ENCODE measurements at places on chromosomes 4 and X.

DNA sequence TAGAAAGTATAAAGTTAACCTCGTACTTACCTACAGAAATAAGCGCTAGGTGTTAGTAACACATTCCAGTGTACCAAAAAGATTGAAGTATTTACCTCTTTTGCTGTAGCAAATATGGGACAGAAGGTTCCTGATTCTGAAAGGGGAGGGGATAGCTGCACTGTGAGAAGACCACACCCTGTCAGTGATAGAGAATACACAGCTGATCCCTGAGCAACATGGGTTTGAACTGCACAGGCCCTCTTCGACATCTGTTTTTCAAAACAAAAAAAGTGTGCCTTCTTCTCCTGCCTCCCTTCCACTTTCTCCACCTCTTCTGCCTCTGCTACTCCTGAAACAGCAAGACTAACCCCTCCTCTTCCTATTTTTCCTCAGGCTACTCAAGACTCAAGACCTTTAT is 201.8 kb upstream of the SLIT2 start:
- no peak for DNase-seq

DNA sequence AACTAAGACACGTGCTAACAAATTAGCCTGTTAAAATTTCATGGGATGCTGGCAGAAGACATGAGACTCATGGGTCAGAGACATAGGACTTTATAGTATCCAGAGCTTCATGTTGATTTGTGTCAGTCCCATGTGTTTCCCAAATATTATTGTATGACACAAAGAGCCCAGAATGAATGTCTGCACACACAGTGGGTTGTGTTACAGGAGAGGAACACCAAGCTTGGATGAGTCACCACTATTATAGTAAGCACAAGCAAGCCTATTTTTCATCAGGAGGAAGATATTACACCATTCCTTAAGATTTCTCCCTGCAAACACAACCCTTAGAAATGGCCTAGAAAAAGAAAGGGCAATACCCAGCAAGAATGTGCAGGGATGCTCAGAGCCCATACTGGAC is 15.4 kb downstream of the BBS12 start:
- DNase-seq: no peak

DNA sequence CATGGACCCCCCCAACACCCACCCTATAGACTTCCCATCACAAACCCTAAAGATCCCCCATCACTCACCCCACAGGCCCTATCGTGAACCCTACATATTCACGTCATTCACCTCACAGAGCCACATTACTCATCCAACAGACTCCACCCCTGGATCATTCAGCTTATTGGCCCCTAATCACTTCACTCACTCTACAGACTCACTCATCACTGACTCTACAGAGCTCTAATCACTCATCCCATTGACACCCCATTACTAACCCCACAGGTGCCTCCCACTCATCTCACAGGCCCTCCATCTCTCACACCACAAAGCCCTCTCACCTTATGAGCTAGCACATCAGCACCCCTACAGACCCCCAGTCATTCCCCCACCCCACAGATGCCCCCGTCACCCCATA is 6.3 kb upstream of the TBC1D25 start:
- no peak for DNase-seq

GRCh38 chr4:181646864-181647263 is 596.3 kb upstream of the TENM3 start:
- DNase-seq: no peak

DNA sequence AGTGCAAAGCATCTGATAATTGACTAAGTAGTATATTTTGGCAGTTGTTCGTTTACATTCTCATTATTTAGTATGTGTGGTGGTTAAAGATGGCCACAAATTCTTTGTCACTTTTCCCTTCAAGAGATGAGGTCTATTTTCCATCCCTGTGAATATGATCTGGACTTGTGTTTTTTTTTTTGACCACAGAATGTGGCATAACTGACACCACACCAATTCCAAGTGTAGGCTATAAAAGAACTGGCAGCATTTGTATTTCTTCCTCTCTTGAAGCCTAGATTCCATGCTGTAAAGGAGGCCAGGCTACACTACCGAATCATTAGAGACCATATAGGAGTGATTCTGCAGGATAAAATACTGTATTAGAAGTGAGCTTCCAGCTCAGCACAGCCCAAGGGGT is 596.6 kb downstream of the DMD start:
- no peak for DNase-seq

DNA sequence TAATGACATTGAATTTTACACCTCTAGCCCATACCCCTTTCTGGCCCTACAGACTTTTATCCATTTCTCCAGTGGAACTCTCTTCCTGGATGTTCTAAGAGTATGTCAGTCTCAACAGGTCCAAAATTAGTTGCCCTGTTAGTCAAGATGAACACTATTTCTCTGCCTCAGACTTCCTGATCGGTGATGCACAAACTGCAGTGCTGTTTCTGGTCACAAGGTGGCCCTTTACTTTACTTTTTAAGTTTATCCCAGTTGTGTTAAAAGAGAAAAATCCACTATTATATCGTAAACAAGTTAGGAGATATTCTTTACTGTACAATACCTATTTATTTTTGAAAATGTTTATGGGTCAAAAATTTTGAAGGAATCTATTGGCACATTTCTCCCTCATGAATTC is 13.1 kb downstream of the TCEAL7 start:
- DNase-seq: peak; percentile 11

DNA sequence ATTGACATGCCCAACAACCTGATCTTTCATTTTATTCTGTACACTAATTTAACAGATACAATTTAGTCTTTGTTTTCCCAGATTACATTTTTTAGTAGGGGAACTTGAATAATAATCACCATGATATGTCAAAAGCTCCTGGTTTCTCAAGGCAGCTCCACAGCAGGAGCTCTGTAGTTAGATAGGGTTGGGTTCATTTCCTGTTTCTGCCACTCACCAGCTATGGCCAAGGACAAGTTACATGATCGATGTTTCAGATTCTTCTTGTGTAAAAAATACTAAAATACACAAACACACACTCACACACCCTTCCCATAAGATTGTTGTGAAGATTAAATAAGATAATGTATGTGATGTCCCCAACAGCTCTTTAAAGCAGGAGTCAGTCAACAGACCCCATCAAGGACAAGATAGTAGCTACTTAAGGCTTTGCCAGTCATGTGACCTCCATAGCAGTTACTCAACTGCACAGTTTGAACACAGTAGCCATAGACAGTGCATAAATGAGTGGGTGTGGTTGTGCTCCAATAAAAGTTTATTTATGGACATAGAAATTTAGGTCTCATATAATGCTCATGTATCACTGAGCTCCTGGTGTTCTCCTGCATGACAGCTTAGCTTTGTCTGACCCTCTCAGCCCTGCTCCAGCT is 18.4 kb downstream of the GUCY1A1 start:
- no peak for DNase-seq

- DNase-seq: no peak
Measured at GRCh38 chr4:88697141-88697540, 488 bp downstream of the NAP1L5 start.

DNA sequence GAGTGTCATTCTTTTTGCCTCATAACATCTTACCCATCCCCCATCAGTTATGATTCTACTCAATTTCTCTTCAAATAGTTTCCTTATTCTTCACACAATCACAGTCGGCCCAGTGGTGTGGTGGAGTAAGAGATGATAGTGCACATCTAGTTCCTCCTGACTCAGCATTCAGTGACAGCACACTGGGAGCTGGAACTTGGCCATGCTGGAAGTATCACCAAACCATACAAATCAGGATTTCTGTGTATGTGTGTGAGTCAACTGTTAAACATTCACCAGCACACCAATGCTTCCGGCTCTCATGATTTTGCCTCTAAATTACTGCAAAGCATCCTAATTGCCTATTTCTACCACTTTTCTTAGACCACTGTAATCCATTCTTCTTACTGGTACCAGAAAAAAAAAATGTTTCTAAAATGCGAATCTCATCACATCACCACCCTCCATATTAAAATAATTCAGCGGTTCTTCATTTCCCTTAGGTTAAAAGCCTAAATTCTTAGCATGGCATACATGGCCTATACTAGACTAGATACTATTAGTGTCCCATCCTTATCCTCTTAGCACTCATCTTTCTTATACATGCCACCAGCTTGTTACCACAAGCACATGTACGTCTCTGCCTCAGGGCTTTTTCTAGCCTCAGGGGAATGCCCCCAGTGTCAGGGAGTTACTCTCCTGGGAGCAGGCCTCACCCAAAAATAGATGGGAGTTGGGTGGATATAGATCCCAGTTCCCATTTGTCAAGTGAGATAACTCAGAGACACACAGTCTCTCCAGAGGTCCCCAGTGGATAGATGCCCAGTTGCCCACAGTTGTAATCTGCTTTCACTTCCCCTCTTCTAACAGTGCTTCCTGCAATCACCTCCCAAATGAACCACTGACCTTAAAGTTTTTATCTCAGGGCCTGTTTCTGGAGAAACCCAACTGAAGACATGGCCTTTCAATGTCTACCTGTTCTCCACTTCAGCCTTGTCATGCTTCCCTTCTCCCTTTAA is 49.2 kb upstream of the DDX53 start:
- DNase-seq: no peak

Measured in stimulated activated CD4-positive, alpha-beta T cell treated with anti-CD3 and anti-CD28 coated beads, Interleukin-4, amount 100 ng/mL, for 48 hours (primary cell).